Left ventricle myocardium inferior (tissue), 1 donor: ENCODE measurements at places on chromosomes 4 and X. TPM values are rescaled to one million over a fixed set of nuclear protein-coding genes. Genes with fewer than 3 reads are reported as not detected.

The P2RY4 gene
- total RNA-seq = not detected

The CFAP97 gene
- 11.7 TPM for total RNA-seq

The ZNF718 gene
- total RNA-seq = 5.9 TPM

DNA sequence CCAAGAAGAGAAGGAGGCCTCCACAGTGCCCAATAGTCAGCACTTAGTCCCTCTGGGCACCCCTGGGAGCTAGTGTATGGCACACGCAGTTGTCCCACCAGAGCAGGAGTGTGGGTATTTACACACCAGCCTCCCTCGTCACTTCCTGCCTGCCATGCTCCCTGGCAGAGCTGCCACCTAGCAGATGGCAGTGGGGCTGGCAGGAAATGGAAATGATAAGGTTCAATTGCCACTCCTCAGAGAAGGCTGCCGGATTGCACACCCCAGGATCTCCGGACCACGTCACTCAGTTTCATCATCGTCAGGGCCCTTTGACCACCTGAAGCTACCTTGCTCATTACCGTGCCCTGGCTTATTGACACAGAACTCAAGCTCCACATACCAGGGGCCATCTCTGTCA lies 173.3 kb upstream of the PSAPL1 start:
- H3K27ac ChIP-seq = no peak overlapping the region
- no peaks in the 10 kb centered on the region for H3K4me1 ChIP-seq
- DNase-seq = no peak
- no peak overlapping the region for H3K4me3 ChIP-seq
- H3K36me3 ChIP-seq = no peaks in the 10 kb centered on the region

DNA sequence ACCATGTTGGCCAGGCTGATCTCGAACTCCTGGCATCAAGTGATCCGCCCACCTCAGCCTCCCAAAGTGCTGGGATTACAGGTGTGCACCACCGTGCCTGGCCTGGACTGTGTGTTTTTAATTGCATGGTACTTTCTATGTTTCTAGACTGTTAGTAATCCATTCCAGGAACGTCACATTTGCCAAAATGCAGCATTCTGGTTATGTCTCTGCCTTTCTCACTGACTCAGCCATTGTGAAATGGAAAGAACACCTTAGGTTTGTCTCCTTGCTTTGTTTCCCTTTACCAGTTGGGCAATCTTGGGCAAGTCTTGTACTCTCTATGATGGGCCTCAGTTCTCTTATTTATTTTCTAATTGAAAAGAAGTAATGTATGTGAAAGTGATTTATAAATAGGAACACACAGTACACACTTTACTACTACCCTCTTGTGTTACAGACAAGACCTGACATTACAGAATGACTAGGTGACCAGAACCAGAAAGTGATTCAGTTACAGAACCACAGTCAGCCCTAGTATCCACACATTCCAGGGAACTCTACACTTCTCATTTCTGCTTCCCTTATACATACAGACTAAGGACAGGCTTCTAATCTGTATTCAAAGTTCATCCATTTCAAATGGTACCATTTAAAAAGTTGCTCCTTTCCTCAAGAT lies 187.1 kb downstream of the MGST2 start:
- no peak for DNase-seq
- no peak overlapping the region for H3K4me3 ChIP-seq
- H3K27me3 ChIP-seq = no peaks in the 10 kb centered on the region
- H3K27ac ChIP-seq = no peak overlapping the region
- no peaks in the 10 kb centered on the region for H3K4me1 ChIP-seq

- peak overlapping the region; percentile 93 for H3K27ac ChIP-seq
- H3K36me3 ChIP-seq = peaks cover 5% of the 10 kb centered on the region
- H3K27me3 ChIP-seq = peaks cover 10% of the 10 kb centered on the region
- H3K4me1 ChIP-seq = peaks cover 34% of the 10 kb centered on the region
- no peak for DNase-seq
Observed at GRCh38 chr4:7938266-7938608, 1.4 kb downstream of the AFAP1 start.

DNA sequence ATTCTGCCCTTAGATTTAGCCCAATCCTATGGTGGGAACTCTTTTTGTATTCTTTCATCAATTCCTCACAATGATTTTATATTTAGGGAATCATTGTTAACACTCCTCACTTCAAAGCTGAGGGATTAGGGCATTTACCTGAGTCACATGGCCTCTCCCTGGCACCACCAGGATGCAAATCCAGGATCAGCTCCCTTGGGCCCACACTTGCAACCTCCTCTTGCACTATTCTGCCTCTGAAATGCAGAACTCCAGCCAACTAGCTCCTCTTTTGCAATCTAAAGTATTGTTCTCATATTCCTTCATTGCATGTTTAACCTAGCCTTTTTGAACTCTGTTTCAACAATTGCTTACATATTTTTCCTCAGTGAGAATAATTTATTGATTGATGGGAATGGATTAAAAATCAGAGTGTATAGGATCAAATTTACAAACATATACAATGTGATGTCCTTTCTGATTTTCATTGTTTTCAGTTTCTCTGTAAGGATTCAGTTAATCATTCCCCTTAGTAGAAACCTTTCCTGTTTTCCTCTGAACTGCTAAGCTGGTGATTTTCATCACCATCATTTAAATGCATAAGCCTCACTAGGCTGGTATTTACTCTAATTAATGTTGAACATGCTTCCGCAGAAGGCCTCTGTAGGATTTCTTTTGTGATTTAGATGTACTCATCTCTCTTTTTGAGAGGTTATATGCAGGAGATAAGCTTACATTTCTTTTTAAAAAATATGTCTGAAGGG lies 3.3 kb upstream of the RELL1 start:
- no peak overlapping the region for H3K27ac ChIP-seq
- H3K36me3 ChIP-seq = no peaks in the 10 kb centered on the region
- no peak for DNase-seq
- no peak overlapping the region for H3K4me3 ChIP-seq

The PLS3 gene
- total RNA-seq = 42.7 TPM

DNA sequence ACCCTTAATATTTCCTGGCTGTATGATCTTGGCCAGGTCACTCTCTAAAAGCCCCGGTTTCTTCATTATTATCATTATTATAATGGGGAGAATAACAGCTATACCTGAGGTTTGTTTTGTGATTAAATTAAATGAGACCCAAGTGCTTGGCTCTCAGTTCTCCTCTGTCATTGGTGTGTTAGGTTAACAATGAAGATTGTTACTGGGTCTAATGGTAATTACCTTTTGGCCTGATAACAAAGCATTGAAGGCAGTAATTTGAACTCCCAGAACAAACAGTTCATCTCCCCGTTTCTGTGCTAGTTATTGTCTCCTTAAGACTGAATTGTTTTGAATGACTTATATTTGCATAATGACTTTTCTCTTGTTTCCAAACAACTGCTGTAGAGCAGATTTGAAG lies 6.8 kb upstream of the ANAPC4 start:
- H3K4me1 ChIP-seq = no peaks in the 10 kb centered on the region
- DNase-seq = no peak
- no peak overlapping the region for H3K27ac ChIP-seq
- H3K27me3 ChIP-seq = no peaks in the 10 kb centered on the region

DNA sequence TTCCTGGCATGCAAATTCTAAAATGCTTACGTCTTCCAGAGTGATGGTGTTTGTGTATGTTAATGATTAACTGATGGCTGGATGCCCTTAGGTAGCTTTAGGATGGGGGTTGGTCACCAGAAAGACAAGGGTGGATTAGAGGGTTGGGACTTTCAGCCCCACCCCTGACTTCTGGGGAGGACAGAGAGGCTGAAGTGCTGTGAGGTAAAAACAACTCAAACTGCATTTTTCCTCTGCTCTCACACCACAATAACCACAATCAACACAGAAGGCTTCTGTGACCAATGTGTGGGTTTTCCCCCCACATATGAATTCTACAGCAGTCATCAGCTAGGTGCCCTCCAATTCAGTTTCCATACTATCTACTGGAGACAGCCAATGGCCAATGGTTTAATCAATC lies 18.7 kb upstream of the DDIT4L start:
- H3K36me3 ChIP-seq = no peaks in the 10 kb centered on the region
- no peaks in the 10 kb centered on the region for H3K4me1 ChIP-seq
- H3K27me3 ChIP-seq = no peaks in the 10 kb centered on the region
- H3K4me3 ChIP-seq = no peak overlapping the region
- no peak overlapping the region for H3K27ac ChIP-seq

DNA sequence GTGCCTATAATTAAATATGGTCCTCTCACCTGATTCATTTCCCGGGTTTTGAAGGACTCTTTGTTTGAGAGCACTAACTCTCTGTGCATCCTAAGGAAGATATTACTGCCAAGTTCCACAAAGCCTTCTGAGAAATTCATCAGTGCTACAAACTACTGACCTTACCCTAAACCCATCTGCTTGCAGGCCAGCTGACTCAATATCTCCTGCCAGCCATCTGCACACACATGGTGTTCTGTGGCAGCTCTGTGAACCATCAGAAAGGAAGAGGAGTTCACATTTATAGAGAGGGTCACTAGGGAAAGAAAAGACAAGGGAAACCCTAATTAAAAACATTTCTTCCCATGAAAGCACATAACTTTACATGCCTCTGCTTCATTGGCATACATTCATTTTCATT lies 156.7 kb downstream of the ATP10D start:
- no peak for DNase-seq
- peaks cover 27% of the 10 kb centered on the region for H3K36me3 ChIP-seq
- H3K4me3 ChIP-seq = no peak overlapping the region

DNA sequence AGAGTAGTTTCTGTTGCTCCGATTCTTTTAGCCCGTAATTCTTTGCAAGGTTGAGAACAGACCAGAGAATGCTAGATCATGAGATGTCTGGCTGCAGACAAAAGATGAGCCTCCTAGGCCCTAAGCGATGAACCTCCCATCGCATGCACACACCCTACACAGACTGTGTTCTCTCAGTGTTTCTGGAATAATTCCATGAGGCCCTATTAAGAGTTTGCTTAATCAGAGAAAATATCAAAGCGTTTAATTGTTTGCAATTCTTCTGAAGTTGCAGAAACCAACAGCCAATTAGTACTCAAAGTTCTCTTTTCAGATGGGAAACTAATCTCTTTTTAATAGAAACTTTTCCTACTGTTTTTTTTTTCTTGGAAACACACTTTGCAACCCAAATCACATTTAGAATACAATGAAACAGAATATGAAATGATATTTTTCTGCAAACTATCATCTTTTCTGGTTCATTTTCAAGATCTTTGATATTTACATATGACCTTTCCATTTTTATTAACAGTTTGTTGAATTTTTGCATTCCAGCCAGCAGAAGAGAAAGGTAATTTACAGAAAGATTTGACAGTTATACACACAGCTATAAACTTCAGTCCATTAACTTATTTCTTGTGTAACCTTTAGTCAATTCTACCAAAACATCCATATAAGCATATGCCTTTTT lies 1525.6 kb downstream of the ARAP2 start:
- DNase-seq = no peak
- H3K36me3 ChIP-seq = no peaks in the 10 kb centered on the region
- no peaks in the 10 kb centered on the region for H3K27me3 ChIP-seq
- H3K27ac ChIP-seq = no peak overlapping the region

DNA sequence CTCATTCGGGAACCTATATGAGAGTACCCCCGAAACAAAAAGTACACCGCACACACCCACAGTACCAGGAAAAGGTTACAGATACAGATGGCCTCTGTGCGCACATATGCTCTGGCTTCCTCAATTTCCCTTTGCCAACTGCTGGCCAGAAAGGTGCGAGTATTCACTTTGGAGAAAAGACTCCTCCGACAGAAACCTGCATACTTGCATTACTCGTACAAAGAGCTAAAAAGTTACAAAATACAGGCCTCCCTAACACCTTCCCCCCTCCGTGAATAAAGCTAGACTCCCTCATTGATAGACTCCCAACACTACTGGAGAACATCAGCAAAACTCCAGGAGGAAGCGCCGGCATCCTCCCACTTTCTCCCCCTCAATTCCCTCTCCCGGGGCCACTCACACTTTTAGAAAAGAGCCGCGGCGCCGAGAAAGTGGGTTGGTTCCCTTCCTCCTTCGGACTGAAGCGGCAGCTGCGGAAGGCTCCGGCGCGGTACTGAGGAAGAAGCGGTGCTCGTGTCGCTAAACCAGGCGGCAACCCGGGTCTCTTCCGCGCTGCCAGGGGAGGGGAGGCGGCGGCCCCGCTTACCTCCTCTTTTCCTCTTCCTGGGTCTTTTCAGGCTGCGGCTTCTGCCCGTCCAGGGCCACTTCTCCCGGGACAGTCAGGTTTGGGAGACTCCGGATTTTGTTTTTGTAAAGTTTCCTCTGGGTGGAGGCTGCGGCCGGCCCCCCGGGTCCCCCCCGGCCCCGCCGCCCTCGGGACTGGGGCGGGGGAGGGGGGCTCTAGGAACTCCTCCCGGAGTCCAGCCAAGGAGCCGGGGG lies 1.1 kb downstream of the FBXW7 start:
- H3K36me3 ChIP-seq = peaks cover 8% of the 10 kb centered on the region
- DNase-seq = peak; percentile 38
- H3K27me3 ChIP-seq = no peaks in the 10 kb centered on the region
- H3K27ac ChIP-seq = peak overlapping the region; percentile 95
- peak overlapping the region; percentile 99 for H3K4me3 ChIP-seq

DNA sequence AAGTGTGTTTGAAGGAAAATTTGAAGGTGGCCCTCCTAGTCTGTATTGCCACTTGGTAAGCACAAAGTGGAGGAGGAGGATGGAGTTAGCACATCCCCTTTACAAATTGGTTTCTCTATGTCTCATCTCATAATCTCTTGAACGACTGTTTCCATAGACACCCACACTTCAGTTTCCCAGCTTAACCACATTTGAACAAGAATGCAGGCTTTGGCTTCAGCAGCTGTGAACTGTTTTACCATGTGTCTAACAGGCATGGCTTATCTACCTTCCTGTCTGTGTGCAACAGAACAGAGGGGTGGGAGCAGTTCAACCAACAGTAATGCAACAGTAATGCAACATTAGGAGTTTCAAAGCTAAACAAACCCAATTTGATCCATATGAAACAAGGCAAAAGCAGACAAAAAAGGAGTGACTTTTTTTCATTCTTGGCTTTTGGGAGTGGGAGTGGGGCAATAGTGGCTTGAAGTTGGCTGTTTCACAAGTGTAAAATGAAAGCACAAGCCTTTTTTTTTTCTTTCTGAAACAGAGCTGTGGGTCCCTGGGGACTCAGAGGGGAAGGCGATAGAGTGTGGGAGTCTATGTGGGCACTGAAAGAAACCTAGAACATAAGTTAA lies 108.0 kb downstream of the ITM2A start:
- H3K27ac ChIP-seq = peak overlapping the region; percentile 64
- no peaks in the 10 kb centered on the region for H3K36me3 ChIP-seq
- H3K4me1 ChIP-seq = peaks cover 4% of the 10 kb centered on the region
- no peak overlapping the region for H3K4me3 ChIP-seq
- DNase-seq = no peak
